ENCODE measurements at places on chromosomes 2 and 18. TPM values are rescaled to one million over a fixed set of nuclear protein-coding genes. Genes with fewer than 3 reads are reported as not detected.

CFAP65 gene
- total RNA-seq, result not detected

ZNF521 gene
- 40.2 TPM for total RNA-seq

GCG gene
- total RNA-seq, result 5.2 TPM

NOSTRIN gene
- total RNA-seq, result 8.4 TPM

GRHL1 gene
- under 0.01 TPM for total RNA-seq

RSAD2 gene
- total RNA-seq, result 6.8 TPM

CNTNAP5 gene
- total RNA-seq, result not detected

L3MBTL4 gene
- 5.2 TPM for total RNA-seq

PLCL1 gene
- 12.5 TPM for total RNA-seq

KIAA2012 gene
- under 0.01 TPM for total RNA-seq
